ENCODE measurements at places on chromosomes 2 and 18.
A peak's percentile ranks its signal among the peaks of the same experiment; 100 is the strongest.

DNA sequence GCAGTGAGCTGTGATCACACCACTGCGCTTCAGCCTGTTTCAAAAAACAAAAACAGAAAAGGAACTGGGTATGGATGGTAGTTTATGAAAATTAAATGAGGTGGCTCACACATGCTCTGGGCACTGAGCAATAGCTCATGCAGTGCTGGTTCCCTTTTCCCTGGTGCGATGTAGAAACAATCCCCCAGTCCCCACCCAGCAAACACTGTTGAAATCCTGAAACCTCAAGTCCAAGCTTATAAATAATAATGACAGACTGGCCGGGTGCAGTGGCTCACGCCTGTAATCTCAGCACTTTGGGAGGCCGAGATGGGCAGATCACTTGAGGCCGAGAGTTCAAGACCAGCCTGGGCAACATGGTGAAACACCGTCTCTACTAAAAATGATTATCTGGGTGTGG is 55.4 kb upstream of the SMAD2 start:
- no peak for DNase-seq

DNA sequence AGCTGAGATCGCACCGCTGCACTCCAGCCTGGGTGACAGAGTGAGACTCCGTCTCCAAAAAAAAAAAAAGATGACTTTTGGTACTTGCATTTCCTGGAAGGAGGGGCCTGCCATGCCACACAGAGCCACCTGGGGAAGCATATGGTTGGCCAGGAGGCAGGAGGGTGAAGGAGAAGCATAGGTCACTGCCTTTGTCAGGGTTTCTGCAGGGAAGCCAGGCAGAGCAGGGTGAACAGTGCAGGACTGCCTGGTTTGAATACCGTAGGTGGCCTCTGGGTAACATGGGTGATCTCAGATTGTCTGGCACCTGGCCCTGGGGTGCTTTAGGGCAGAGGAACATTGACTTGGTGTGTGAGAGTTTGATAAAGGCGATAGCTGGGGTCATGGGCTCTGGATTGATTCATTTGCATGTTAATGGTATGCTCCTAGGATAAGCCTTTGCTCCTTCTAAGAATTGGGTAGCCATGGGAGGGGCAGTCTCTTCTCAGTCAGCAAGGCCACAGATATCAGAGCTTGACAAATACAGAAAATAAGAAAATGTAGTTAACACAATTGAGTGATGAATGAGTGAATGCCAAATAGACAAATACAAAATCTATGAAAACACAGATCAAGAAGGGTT is 124.0 kb upstream of the SEC11C start:
- DNase-seq: peak; percentile 75

GRCh38 chr2:105756435-105756834 is 11.7 kb downstream of the NCK2 start:
- DNase-seq: no peak

- DNase-seq: no peak
These were observed 88.4 kb upstream of the RGPD4 start for GRCh38 chr2:107738266-107738665.

GRCh38 chr2:30266705-30267104 is 35.4 kb downstream of the LBH start:
- no peak for DNase-seq

GRCh38 chr18:76699923-76700322 is 122.4 kb upstream of the ZNF236 start:
- DNase-seq: no peak

DNA sequence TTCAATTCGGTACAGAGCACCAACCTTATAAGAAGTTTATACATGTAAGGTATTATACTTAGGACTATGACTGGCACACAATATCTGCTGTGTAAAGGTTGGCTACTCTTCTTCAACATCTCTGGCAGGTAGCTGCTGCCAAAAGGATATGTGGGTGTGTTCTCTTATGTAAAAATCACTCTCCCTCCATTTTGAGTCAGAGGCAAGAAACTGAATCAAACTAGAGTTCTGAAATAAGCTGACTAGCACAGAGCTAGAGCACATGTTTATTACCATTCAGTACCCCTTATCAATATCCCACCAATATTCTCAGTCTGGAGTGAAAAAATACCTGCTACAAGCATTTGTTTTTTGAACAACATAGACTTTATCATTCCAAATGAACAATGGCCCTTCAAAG is 38.0 kb upstream of the PCBP1 start:
- DNase-seq: no peak

DNA sequence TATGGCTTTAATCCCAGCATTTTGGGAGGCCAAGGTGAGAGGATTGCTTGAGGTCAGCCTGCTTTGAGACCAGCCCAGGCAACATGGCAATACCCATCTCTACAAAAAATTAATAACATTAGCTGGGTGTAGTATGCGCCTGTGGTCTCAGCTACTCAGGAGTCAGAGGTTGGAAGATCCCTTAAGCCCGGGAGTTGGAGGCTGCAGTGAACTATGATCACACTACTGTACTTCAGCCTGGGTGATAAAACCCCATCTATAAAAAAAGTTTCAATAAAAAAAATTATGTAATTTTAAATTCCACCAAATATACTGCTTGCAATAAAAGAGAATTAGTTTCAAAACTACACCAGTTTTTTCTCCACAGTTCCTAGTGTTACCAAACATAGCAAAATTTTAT is 23.3 kb upstream of the CACNB4 start:
- DNase-seq: no peak

GRCh38 chr2:160384791-160385190 is 108.8 kb downstream of the RBMS1 start:
- DNase-seq: no peak

GRCh38 chr2:2765176-2765800 is 434.2 kb upstream of the MYT1L start:
- no peak for DNase-seq

- no peak for DNase-seq
These were observed 10.5 kb upstream of the ARMC9 start for GRCh38 chr2:231187736-231188505.

DNA sequence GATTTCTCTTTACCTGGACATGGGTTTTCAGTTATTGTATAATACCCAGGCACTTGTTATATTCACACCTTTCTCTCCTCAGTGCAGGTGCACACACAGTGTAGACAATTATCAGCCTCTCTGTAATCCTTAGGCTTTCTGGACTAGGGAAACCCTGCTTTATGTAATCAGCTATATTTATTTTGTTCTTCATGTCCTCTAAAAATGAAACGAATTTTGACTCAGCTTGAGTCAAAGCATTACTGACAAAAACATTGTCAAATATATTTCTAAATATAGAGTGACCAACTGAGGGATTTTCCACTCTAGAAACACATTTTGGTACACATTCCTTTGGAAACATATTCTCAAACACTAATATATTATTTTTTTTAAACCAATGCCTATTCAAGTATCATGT is 144.8 kb upstream of the GULP1 start:
- DNase-seq: no peak

DNA sequence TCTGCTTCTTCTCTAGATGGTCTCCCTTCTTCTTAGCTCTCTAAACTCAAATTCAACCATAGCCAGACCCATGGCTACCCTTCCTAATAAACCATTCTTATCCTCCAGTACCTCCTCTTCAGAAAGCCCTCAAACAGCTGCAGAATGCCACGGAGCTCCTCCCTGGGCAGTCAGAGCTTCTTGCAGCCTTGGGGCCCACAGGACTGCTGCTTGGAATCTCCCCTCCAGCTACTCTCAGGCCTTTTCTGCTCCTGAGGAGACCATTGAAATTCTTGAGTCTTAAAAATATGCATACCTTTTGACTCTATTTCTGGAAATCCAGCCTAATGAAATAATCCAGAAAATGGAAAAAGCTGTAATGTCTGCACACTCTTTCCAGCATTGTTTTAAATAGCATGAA is 30.7 kb downstream of the EFR3B start:
- DNase-seq: no peak

DNA sequence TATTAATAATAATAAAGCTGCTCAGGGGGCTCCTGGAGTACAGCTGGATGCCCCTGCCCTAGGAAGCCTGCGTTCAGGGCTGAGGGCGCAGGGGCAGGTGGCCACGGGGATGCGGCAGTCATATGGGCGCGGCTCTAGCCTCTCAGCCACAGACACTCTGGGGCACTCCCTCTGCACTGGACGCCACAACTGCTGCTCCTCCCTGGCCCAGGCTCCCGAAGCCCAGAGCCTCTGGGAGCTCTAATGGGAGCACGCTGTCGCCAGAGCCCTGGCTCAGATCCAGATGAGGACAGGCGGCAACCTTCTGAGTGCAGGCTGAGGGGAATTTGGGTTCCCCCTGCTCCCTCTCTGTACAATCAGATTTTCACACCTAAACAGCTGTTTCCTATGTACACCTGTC is 93.6 kb downstream of the MTCL1 start:
- no peak for DNase-seq

DNA sequence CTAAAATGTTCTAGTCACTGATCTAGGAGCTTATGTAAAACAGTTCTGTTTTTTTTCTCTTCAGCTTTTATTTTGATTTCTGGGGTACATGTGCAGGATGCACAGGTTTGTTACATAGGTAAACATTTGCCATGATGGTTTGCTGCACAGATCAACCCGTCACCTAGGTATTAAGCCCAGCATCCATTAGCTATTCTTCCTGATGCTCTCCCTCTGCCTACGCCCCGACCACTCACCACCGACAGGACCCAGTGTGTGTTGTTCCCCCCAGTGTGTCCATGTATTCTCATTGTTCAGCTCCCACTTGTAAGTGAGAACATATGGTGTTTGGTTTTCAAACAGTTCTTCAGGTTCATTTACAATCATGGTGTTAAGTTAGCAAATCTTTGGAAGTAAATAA is 84.8 kb upstream of the PROKR1 start:
- no peak for DNase-seq

DNA sequence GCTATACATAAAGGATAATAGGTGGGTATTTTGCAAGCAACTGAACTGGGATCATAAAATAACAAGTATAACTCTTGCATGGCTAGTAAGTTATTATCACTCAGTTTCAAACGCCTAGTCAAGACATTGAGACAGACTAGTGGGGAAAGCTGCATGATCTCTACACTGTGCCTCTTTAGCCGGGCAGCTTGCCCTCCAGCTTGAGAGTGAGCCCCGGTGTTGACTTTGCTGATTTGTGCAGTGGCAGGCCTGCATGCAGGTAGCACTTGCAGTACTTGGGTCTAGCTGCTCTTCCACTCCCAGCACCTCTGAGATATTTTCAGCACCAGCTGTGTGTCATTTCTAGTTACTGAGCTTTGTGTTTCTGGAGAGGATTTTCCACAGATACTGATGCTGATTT is 118.8 kb upstream of the DAPL1 start:
- no peak for DNase-seq

DNA sequence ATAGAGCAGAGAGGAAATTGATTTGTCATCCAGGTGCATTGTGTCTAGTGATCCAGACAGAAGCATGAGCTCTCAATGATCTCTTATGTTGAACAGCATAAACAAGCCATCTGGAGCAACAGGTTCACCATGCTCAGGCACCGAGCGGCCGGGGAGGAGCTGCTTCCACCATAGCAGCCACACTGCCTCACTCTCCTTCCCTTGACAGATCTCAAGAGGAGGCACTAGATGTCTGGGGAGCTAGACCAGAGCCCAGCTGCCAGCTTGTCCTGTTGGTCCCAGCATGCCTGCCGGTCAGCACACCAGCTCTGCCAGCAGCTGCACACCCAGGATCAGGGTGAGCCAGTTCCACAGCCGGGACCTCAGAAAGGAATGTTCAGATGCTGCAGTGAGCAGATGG is 17.5 kb upstream of the LONRF2 start:
- peak; percentile 80 for DNase-seq

DNA sequence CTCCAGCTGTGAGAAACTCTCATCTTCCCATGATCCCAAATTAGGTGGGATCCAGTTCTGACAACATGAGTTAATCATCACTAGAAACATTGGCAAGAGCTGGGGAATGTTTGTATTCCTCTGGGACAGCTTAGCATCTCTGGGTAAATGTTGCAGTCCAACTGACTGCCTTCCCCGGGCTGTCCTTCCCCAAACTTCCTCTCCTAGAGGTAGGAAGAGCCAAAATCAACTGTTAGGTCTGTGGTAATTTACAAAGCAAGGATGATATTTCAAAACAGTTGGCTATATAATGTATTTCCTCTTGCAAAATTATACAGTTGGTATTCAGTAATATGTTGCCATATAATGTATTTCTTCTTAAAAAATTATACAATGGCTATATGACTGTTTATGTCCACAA is 148.5 kb downstream of the MGAT5 start:
- peak; percentile 23 for DNase-seq

- DNase-seq: no peak
These were observed 714.1 kb downstream of the KCNJ3 start for GRCh38 chr2:155412598-155412997.

GRCh38 chr2:217289907-217290280 is 430.0 kb upstream of the TNP1 start:
- DNase-seq: no peak

DNA sequence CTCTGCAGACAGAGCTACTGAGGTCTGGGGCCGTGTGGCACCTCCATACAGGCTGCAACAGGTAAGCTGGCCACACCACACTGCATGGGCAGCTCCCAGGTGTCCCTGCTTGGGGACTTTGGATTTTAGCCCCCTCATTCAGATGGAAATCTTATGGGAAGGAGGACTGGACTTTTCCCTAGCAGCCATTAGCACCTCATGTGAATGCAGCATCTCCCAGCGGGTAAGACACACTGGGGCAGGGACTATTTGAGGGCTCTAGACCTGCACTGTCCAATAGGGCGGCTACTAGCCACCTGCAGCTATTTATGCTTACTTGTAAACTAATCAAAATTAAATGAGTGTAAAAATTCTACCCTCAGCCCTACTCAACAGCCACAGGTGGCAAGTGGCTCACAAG is 34.2 kb upstream of the GLI2 start:
- no peak for DNase-seq

- DNase-seq: no peak
These were observed 16.6 kb downstream of the MALT1 start for GRCh38 chr18:58687871-58688308.

- no peak for DNase-seq
These were observed 84.3 kb upstream of the ETAA1 start for GRCh38 chr2:67312871-67313270.

DNA sequence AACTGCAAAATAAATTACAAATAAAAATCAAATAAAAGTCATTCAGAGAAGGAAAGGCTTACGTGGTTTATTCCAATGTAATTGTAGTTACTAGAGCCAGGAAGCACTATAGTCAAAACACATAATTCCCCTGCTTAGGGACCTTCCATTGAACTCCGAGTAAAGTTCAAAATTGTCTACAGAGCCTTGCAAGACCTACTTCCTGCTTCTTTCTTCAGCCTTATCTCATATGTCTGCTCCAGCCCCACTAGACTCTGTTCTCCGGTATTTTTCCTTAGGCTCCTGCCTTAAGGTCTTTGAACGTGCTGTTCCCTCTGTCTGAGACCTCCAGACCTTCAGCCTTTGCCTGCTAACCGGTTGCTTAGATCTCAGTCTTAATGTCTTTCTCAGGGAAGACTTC is 104.3 kb downstream of the ARL6IP6 start:
- DNase-seq: no peak

- DNase-seq: no peak
These were observed 144.1 kb downstream of the SMAD7 start for GRCh38 chr18:48806551-48807261.

DNA sequence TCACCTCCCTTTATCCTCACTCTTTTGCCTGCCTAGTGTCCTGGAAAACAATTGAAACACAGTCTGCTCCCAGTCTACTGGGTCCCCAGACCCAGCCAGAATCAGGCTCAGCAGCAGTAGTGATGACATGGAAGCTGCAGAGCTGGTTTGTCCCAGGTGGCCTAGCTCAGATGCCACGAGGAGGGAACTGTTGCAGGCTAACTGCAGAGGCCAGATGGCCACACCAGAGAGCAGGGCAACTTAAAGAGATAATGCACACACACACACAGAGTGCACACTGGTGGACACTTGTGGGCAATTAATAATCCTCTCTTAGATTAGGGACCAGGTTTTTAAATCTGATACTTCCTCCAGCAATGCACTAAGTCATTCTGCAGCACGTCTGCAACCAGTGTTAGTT is 42.4 kb downstream of the GYPC start:
- DNase-seq: no peak

All from NCI-H2171 treated with DMSO at 0.1 percent for 48 hours (cell line).